Astrocyte of the hippocampus (primary cell): ENCODE measurements at places on chromosomes 3 and 15.

GRCh38 chr15:89978914-89979313 lies 22.2 kb upstream of the ZNF710 start:
- DNase-seq = no peak

- DNase-seq = no peak
Observed at GRCh38 chr3:50673931-50674330, 796 bp upstream of the DOCK3 start.

DNA sequence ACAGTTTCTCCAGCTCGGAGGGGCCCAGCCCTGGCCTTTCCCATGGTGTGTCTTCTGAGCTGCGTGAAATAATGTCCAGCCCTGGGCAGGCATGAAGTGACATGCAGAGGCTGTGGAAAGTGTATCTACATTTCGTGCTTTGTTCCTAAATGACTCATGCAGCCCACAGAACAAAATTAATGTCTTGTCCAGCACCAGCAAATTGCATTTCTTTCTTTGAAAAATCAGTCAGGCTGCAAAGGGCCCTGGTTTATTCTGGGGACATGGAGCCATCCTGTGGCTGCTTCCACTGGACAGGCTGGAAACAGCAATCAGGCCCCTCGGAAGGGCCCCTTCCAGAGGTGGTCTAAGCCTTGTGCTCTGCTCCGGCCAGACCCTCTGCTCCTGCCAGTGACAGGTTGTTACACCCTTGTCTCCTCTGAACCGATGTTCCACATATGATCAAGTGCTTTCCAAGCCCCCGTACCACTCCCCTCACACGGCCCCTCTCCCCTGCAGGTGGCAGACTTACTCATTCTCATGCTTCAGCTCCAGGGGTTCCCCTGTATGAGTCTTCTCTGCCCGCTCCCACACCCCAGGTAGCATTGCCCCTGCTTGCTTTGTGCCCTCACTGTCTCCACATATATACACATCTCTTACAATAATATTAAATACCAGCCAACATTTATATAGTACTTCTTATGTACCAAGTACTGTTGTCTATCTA lies 33.7 kb downstream of the CRYGS start:
- DNase-seq = peak; percentile 71

- peak; percentile 97 for DNase-seq
Observed at GRCh38 chr3:194486540-194487288, at the start of gene ATP13A3. TSS of gene ATP13A3 (minus strand) at chr3:194487002. CDS start at chr3:194462190, 24,812 bp downstream.

- DNase-seq = no peak
Observed at GRCh38 chr3:40192628-40193027, 116.9 kb upstream of the EIF1B start.

DNA sequence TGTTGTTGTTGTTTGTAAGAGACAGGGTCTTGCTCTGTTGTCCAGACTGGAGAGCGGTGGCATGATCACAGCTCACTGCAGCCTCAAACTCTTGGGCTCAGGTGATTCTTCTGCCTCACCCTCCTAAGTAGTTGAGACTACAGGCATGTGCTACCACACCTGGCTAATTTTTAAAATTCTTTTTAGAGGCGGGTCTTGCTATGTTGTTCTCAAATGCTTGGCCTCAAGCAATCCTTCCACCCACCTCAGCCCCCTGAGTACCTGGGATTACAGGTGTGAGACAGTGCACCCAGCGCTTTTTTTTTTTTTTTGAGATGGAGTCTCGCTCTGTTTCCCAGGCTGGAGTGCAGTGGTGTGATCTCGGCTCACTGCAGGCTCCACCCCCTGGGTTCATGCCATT lies 46.7 kb downstream of the TMOD3 start:
- DNase-seq = no peak

- DNase-seq = no peak
Observed at GRCh38 chr3:125048282-125048681, 7.5 kb downstream of the HEG1 start.

- DNase-seq = peak; percentile 91
Observed at GRCh38 chr3:178352326-178353005, 183.8 kb upstream of the KCNMB2 start.

DNA sequence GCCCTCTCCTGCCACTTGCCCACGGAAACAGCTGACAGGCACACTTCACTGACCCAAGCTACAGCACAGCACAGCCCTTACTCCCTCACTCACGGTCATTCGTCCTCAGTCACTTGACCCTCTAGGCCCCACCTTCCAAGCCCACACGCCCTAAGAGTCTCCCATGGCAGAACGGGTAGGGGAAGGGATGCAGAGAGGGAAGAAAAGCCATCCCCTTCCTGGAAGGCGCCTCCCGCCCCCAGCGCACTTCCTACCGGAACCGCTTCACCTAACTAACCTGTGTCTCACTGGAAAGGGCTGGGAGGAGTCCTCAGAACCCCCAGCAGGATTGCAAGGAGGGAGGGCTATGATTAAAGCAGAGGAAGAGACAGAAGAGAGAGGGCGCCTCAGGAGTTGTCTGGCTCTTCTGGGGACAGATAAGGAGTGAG lies 22.9 kb downstream of the EPHB3 start:
- DNase-seq = no peak

DNA sequence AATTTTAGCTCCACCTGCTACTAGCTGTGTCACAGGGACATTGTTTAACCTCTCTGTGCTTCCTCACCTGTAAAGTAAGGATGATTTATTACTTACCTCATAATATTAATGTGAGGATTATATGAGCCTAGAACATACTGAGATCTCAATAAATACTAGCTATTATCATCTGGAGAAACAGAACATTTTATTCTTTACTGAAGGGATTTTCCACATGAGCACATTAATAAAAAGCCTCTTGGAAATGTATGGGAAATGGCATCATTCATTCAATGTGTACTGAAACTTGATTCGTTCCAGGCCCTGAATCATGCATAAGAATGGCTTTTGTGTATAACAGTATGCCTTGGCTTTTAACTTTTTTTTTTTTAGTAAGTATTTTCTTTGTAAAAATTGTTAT lies 11.0 kb upstream of the CEMIP start:
- DNase-seq = no peak

DNA sequence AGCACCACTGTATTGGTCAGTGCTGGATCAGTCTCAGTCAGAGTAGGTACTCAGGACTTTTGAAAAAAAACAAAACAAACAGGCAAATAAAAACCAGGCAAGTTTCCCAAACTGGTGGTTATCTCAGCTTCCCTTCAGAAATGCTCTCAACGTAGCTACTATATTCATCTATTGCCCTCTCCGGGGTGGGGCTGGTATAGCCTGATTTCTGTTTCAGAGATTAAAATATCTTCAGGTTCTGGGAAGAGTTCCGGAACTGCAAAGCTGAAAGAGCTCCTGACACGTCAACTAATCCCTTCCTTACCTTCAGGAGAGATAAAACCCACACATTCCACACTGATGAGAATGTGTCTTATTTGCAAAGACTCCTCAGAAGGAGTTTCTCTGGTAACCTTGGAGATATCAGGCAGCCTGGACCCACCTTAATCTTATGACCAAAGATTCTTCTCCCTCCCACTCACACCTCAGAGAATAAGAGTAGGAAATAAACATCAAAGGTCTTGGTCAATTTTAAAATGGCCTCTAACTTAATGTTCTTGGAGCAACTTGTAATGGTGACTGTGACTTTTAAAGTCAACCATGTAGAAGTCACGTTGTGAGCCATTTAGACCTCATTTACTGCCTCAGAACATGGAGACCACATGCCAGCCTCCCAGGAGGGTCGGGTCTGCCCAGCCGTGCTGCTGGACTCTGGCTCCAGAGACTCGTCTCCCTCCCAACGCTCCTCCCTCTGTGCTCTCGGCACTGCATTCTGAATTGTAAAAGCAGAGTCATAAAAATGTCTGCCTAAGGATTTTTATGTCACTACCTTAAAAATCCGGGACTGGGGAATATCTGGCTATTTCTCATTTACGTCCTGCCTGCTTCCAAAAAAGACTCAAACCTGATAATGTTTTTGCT lies 53.8 kb downstream of the CDCP1 start:
- peak; percentile 81 for DNase-seq

GRCh38 chr15:50227076-50227475 lies 38.5 kb downstream of the HDC start:
- peak; percentile 44 for DNase-seq

DNA sequence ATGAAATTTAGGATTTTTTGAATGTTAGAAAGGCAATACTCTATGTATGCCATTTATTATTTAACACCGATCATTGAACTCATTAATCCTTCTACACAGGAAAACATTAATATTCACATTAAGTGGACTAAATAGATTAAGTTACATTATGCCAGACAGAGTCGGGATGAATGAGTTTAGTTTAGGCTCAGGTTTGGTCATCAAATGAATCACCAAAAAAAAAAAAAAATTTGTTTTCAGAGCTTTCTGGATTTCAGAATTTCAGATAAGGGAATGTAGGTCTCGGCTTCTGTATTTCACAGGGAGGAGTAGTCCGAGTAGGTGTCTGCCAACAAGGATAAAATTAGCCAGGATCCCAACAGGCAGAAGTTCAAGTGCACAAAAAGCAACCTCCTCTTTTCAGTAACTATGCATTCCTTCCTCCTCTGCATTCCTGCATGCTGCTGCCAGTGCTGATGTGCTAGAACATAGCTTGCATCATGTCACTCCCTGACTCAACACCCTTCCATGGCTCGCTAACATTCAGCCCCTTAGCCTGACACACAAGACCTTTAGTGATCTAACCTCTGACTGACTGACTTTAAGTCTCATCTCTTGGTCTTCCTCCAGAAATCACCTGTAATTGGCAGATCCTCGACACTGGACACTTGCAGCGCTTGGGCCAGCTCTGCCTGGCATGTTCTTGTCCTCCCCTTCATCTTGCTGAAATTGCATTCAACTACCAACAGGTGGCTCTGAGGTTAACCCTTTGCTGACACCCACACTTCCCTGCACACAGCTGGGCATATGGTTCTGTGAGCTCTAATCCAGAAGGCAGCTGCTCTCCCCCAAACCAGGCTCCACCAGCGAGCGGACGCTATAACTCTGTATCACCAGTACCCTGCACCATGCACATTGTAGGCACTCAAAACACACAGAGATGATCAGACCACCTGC lies 145.4 kb upstream of the PROK2 start:
- DNase-seq = peak; percentile 50

GRCh38 chr3:169245631-169246030 lies 417.9 kb downstream of the MECOM start:
- DNase-seq = no peak

DNA sequence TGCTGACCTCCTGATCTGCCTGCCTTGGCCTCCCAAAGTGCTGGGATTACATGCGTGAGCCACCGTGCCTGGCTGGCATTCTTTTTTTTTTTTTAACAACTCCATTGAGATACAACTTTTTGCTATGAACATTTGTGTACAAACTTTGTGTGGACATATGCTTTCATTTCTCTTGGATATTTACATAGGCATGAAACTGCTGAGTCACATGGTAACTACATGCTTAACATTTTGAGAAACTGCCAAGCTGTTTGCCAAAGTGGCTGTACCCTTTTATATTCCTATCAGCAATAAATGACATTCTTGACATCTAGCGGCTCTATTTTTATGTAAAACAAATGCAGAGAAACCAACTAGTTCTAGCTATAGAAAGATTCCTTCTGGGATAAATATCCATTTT lies 8.7 kb upstream of the YEATS2 start:
- no peak for DNase-seq

DNA sequence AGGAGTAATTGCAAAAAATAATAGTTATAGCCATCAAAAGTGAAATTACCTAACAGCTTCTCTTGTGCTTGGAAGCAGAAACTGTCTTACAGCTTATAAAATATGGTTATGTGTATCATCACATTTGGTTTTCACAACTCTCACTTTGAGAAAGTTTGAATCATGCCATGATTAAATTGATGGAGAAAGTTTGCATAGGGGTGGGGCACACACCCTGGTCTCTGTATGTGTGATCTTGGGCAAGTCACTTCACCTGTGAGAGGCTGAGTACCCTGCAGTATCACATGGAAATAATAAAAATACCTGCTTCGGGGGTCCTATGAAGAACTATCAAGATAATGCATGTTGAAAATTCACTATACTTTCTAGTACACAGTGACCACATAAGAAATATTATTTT lies 471.4 kb downstream of the RAP2B start:
- no peak for DNase-seq

- peak; percentile 65 for DNase-seq
Observed at GRCh38 chr15:70100474-70101341, 3.0 kb upstream of the TLE3 start.

DNA sequence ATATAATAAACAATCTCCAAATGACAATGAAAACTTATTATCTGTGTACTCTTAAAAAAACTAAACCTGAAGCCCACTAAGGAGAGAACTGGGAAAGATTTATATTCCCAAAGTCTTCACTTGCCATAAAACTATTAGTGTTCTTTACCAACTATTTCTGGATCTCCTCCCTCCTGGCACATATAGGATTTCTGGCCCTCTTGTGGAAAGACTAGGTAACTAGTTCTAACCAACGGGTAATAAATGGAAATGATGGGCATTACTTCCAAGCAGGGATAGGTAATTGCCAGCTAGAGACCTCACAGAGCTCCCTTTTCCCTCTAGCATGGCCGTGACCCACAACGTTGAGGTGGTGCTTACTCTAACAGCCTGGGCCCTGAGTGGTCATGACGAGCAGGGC lies 110.1 kb downstream of the DNAH12 start:
- peak; percentile 61 for DNase-seq

DNA sequence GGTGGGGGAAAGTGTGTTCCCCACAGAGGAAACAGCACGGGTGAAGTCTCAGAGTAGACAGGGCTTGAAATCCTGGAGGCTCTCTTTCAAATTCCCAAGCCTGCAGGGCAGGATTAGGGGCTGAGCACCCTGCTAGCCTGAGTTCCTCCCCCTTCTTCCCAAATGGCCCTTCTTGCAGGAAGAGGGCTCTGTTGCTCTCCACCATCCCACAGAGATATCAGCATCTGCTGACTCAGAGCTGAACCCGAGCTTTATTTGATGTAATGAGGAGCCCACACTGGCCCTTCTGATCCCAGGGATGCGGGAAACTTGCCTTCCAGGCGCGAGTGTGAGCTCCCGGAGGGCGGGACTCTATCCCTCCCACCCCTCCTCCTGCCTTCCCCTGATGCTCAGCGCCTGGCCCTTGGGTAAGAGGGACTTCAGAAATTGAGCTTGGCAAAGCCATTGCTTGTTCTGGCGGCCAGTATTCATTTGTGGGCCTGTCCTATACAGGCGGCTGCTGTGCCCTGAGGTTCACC lies 1.4 kb upstream of the STRA6 start:
- DNase-seq = peak; percentile 81

DNA sequence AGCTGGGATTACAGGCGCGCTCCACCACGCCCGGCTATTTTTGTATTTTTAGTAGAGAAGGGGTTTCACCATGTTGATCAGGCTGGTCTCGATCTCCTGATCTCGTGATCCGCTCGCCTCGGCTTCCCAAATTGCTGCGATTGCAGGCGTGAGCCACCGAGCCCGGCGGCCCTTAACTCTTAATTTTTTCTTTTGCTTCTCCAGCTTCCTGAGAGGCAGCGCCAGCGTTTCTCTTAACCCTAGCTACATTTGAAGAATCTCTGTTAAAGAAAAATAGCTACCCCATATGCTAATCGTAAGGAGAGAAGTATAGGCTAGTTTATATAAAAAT lies 465 bp upstream of the GK5 start:
- DNase-seq = no peak

- peak; percentile 80 for DNase-seq
Observed at GRCh38 chr3:157542711-157543500, 39.7 kb upstream of the VEPH1 start.
